ENCODE measurements at places on chromosomes 7 and 10.

- no peaks in the 10 kb centered on the region for H3K36me3 ChIP-seq
- H3K27ac ChIP-seq, result no peak overlapping the region
- peaks cover 61% of the 10 kb centered on the region for H3K4me1 ChIP-seq
- H3K27me3 ChIP-seq, result no peaks in the 10 kb centered on the region
Measured at GRCh38 chr10:33273295-33274002, 61.0 kb downstream of the NRP1 start.

GRCh38 chr10:26331371-26331770 is 106.8 kb upstream of the APBB1IP start:
- no peak overlapping the region for H3K4me3 ChIP-seq
- H3K36me3 ChIP-seq, result peaks cover 6% of the 10 kb centered on the region
- no peak for DNase-seq
- H3K27ac ChIP-seq, result no peak overlapping the region

DNA sequence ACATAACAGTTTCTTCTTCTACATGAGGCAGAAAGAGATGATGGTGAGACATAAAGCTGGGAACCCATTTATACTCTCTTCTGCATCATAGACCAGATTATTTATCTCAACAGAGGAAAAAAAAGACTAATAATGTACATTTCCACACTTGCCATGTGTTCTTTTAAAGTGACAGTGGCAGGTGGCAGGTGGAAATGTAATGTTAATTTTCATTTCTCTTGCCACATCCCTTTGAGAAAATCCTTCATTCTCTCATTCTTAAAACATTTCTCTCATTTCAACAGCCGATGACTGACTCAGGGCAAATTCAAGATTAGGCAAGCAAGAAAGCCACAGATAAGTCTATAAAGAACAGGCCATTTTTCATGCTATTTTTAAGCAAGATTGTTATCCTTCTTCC is 635.6 kb upstream of the SORCS1 start:
- no peak overlapping the region for H3K4me3 ChIP-seq
- H3K27ac ChIP-seq, result no peak overlapping the region
- H3K36me3 ChIP-seq, result no peaks in the 10 kb centered on the region
- no peak for DNase-seq

DNA sequence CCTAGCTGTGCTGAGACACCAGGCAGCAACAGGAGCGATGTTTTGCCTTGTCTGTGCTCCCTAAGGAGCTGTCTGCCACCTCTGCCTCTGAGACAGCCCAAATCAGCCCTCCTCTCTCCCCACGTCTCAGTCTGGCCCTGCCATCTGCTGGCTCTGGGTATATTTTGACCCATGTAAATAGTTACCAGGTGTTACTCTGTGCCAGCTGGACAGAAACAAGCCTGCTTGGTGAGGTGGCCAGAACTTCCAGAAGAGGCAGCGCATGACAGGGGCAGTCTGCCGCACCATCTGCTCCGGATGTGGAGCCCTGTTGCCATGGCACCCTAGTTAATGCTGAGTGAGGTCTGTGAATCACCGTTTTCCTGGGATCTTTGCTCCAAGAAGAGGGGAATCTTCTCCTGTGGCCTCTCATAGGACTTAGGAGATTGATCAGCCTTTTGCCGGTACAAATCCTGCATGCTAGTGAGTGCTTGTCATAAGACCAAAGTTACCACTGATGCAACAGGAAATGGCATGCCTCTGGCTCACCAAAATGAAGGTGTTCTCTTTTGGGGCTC is 31.8 kb downstream of the GSTO2 start:
- H3K4me1 ChIP-seq, result peaks cover 35% of the 10 kb centered on the region
- H3K4me3 ChIP-seq, result no peak overlapping the region
- no peaks in the 10 kb centered on the region for H3K27me3 ChIP-seq

DNA sequence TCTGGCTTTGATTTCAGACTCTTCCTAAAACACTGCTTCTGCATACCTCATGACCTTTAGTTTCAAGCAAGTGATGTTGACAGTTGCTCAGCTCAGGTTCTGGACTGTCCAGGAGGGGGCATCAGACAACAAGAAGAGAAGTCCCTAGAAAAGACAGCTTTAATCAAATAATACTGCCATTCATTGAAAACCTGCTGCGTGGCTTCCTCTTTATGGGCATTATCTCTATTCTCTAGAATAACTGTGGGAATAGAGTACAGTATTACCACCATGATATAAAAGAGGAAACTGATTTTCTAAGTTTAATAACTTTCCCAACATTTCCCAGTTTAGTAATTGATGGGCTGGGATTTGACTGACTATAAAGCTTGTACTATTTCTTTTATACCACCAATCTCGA is 170.4 kb downstream of the SNX13 start:
- no peak for DNase-seq
- no peaks in the 10 kb centered on the region for H3K36me3 ChIP-seq
- peaks cover 28% of the 10 kb centered on the region for H3K4me1 ChIP-seq
- H3K27ac ChIP-seq, result no peak overlapping the region
- H3K27me3 ChIP-seq, result no peaks in the 10 kb centered on the region
- H3K4me3 ChIP-seq, result no peak overlapping the region
